Thyroid gland (tissue), 4 donors: ENCODE measurements at places on chromosomes 6 and 20. TPM values are rescaled to one million over a fixed set of nuclear protein-coding genes. Genes with fewer than 3 reads are reported as not detected.

GRCh38 chr6:106026748-106027715 lies 59.1 kb upstream of the PRDM1 start:
- peak overlapping the region; percentile 54 for H3K27ac ChIP-seq
- peaks cover 16% of the 10 kb centered on the region for H3K4me1 ChIP-seq
- no peak for DNase-seq
- no peaks in the 10 kb centered on the region for H3K36me3 ChIP-seq
- no peaks in the 10 kb centered on the region for H3K27me3 ChIP-seq

The BMP6 gene
- total RNA-seq, result 3.1 TPM

DNA sequence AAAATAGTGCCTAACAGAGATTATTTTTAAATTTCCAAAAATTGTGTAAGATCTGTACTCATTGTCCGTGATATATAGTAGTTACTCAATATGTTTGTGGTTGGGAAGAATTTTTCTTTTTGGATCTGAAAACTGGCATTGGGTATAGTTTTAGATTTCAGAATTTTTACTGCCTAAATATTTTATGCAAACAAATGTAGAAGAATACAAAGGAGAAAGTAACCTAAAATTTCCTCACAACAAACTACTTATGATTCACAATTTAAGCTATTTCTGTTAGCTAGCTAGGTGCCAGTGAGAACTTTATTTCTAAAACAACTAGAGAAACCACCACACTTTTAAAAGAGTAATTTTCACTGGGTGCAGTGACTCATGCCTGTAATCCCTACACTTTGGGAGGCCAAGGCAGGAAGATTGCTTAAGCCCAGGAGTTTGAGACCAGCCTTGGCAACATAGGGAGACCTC lies 38.8 kb downstream of the SESN1 start:
- H3K4me3 ChIP-seq, result no peak overlapping the region
- peaks cover 29% of the 10 kb centered on the region for H3K4me1 ChIP-seq
- no peaks in the 10 kb centered on the region for H3K36me3 ChIP-seq
- no peak overlapping the region for H3K27ac ChIP-seq
- H3K27me3 ChIP-seq, result no peaks in the 10 kb centered on the region

- no peak overlapping the region for H3K27ac ChIP-seq
- H3K4me3 ChIP-seq, result no peak overlapping the region
- DNase-seq, result no peak
- no peaks in the 10 kb centered on the region for H3K27me3 ChIP-seq
- no peaks in the 10 kb centered on the region for H3K4me1 ChIP-seq
Measured at GRCh38 chr20:16661756-16662155, 68.1 kb upstream of the SNRPB2 start.

The BPI gene
- not detected for total RNA-seq
